NT2/D1 (cell line): ENCODE measurements at places on chromosomes 2 and 18.

- DNase-seq, result no peak
Observed at GRCh38 chr2:72981536-72981935, 64.2 kb downstream of the EMX1 start.

DNA sequence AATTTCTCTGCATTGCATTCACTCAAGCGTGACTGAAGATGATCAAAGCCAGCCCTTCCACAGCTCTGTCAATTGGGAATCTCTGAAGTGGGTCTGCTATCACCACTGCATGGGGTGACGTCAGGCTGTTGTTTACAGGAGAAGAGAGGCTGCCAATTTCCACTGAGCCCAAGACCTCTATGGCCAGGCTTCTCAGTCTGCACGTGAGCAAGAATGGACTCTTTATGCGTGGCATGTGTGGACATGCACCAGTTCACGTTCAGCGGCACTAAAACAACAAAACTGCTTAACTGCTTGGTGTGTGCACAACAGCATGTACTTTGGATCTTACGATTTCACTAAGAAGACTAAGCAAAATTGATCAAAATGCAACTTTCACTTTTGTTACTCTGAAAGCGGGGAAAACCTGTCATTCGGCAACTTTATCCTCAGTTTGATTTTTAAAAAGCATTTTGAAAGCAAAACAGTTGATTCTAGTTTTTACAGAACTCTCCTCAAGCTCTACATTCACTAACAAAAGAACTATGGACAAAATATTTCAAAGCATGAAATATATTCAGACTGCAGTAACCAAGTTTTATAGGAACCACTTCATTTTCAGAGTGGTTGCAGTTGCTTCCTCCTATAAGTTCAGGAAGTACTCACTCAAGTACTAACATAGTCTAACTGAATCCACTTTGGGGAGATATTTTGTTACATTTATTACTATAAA is 77.0 kb upstream of the SERTAD2 start:
- no peak for DNase-seq

- no peak for DNase-seq
Observed at GRCh38 chr2:196587056-196587455, 52.5 kb upstream of the CCDC150 start.

DNA sequence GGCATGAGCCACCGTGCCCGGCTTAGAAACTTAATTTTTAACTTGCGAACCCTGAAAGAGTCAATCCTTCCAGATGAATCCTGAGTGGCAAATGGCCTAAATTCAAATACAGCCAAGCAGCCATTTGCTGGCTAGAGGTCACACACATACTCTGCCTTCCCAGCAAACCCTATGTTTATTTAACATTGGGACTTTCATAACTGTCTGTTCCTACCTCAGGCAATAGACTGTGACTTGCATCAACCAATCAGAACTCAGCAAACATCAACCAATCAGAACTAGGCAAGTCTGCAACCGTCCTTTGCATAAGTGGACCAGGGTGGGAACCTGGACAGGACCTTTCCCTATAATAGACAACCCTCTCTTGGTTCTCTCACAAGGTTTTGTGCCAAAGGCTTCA is 127.5 kb downstream of the DTNB start:
- no peak for DNase-seq

GRCh38 chr2:70779911-70780545 is 10.4 kb downstream of the FIGLA start:
- DNase-seq, result no peak

GRCh38 chr2:51795248-51795888 is 763.4 kb upstream of the NRXN1 start:
- DNase-seq, result peak; percentile 20

DNA sequence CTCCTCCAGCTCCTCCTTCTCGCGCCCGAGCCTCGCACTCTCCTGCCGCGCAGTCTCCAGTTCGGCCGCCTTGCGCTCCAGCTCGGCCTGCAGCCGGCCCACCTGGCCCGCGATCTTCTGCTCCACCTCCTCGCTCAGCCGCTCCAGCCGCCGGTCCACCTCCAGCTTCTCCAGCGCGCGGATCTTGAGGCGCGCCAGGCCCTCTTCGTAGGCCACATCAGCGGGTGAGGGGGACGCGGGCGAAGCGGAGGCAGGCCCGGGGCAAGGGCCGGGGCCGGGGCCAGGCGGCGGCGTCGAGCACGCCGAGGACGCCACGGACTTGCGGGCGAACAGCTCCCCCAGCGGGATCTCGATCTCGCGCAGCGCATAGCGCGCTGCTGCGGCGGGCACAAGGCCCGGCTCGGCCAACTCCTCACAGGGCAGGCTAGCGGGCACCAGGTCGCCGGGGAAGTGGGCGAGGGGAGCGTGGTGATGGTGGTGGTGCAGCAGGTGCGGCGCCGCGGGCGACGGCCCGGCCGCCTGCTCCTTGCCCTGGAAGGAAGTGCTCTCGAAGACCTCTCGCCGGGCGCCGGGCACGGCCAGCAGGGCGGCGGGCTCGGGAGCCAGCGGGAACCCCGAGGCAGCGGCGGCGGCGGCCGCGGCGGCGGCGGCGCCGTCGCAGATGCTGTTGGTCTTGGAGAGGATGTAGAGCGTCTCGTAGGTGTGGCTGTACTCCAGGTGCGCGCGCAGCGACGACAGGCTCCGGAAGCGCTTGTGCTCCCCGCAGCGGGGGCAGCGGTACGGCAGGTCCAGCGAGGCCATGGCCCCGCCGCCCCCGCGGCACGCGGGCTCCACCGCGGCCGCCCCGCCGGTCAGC is 15.2 kb downstream of the FBXO41 start:
- no peak for DNase-seq
